Urinary bladder (tissue), 4 donors: ENCODE measurements at places on chromosomes 6 and 20. TPM values are rescaled to one million over a fixed set of nuclear protein-coding genes. Genes with fewer than 3 reads are reported as not detected.

DNA sequence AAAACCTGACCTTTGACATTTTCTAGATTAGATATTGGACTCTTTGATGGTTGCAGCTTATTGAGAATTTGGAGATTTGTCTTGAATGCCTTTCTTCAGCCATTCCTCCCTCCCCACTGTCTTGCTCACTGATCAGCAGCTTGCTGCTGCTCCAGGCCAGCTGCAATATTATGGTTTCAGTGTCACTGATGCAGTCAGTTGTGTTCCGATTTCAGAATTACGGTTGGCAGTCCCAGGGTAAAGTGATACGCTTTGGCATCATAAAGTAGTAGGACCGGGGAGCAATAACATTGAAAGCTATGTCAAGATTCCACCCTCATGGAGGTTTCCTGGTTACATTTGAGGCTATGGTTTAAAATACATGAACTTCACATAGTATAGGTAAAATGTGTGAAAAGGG, 152.6 kb downstream of the BCKDHB start:
- no peak for DNase-seq

DNA sequence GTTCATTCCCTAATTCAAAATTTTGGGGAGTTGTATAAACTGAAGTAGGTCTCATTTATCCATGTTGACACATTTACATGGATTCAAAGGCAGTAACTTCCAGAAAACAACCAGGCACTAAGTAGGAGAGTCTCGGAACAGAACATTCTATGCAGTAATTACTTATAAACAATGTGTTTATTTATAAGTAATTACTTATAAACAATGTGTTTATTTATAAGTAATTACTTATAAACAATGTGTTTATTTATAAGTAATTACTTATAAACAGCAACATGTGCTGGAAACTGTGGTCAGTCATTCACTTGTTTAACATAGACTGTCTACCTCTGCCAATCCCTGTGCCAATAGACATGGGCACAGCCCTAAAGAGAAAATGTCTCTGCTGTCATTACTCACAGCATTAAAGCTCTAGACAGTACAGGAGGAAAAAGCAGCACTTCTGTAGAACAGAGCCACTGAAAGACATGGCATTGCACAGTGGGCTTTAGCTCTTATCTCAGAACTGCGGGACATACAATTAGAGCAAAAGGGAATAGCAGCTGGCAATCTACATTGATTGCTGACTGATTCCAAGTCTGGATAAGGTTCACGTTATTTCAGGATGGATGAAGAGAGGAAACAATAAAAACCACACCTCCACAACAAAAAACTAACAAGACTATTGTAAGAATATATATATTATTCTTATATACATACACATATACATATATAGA, 188.2 kb downstream of the WDR27 start:
- no peak for DNase-seq

DNA sequence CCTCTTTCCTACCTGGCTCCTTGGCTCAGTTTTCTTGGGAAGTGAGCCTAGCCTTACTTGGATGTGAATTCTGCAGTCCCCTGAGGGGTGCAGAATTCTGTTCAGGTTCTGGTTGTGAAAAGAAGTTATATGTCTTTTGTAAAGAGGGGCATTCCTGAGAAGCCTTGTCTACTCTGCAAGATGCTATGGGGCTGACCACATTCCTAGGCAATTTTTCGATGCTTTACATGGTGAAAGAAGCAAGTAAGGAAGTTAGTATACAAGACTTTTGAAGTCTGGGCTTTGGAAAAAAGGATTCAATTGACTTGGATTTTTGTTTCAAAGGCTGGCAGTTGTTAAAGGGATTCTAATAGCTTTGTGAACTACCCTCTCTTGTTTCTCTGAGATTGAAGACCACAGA, 167.9 kb upstream of the STMND1 start:
- no peak for DNase-seq

- no peak for DNase-seq
Observed at GRCh38 chr20:41607791-41608190, 10.4 kb downstream of the CHD6 start.

DNA sequence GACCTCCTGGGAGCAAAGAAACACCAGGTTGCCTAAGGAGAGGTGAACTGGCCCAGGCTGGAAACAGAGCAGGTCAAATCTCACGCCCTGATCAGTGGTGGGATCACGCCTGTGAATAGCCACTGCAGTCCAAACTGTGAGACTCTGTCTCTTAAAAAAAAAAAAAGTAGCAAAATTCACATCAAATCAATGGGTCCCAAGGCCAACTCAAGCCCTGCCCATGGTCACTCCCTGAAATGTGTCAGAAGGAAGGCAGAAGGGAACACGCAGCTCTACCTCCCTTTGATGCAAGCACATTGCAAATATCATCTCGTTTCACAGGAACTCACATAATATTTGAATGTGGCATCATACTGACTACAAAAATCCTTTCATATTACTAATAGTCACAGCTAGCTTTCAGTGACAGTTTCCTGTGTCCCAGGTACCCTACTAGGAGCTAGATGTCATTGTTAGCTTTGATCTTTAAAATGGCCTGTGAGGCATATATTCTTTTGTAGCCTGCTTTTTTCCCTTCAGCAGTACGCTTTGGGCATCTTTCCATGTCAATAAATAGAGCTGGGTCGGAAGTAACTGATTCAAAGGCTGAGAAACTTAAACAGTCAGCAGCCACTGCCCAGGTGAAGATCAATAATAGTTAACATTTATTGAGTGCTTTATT, 14.4 kb upstream of the TTPAL start:
- DNase-seq: no peak

DNA sequence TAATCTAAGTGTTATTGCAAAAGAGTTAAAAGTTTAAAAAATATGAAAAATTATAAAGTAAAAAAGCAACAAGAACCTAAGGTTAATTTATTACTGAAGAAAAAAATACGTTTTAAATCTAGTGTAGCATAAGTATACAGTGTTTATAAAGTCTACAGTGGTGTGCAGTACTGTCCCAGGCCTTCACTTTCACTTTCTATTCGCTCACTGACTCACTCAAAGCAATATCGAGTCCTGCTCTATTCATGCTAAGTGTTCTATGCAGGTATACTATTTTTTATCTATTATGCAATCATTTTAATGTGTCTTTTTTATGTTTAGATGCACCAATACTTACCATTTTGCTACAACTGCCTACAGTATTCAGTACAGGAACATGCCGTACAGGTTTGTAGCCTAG, 113.0 kb downstream of the MANEA start:
- DNase-seq: no peak

DNA sequence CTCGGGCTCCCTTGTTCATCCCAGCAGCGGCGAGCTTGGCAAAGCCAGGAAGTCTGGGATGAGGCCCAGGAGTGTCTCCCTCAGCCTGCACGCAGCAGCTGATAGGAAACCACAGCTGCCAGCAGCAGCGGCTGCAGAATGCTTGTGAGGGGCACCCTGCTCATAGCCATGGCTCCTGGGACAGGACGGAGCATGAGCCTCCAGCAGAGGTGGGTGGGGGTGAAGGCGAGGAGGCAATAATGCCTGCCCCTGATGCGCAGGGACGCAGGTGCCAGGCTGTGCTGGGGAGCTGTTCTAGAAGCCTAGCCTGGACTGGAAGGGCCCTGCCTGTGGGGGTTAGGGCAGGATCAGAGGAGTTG, 157.9 kb downstream of the CD83 start:
- no peak for DNase-seq

DNA sequence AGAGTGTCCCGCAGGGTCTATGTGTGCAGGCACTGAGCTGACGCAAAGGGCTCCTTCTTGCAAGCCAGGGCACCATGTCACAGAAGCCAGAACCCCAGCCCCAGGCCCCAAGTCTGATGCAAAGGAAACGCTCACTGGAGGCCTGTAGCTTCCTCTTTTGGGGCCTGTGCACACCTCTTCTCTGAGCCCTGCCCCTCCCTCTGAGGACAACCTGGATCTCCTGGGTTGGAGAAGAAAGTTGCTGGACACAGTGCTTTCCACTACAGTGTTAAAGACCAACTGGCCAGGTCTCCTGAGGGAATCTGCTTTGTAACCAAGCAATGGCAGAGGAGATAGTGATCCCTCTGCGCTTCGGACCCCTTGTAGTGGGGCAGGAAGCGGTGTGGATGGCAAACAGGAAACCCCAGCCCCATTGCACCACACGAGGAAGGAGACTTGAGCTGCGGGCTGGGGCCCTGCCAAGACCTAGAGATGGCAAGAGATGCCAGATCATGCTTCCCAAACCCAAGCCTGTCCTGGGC, 90.0 kb downstream of the PRND start:
- DNase-seq: no peak

DNA sequence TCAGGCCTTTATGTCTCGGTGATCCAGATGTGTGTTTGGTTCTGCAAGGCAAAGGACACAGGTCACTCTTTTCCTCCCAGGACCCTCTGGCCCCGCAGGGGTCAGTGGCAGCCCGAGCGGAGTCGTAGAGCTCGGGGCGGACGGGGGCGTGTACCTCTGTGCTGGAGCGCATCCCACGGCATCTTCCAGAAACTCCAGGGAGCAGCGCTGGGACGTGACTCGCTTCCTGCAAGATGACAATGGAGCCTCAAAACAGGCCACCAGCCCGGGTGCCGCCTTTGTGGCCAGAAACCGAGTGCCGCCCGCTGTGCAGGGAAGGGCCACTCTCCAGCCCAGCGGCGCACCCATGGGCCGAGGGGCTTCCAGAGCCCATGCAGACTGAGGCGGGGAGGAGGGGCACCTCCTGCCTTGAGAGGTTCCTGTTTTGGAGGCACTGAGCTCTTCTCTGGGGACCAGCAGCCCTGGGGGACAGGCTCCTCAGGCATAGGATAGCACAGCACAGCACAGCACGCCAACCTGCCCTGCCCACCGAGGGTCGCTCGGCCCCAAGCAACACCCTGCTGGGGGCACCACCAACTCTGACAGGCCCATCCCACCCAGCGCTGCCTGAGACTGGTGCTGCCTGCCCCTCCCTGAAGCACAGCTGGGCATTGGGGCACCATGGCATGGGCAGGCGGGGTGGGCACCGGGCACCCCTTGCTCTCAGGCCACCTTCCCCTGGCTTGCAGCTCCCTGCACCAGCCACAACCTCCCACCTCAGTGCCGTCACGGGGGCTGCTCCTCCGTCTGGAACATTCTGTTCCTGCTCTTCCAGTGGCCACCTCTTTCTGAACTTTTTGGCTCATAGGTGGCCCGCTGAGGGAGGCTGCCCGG, 9.7 kb downstream of the RPS21 start:
- no peak for DNase-seq

- DNase-seq: no peak
Observed at GRCh38 chr6:43267619-43268354, 24.5 kb downstream of the TTBK1 start.

- DNase-seq: no peak
Observed at GRCh38 chr20:35820715-35821114, 48.9 kb downstream of the PHF20 start.

DNA sequence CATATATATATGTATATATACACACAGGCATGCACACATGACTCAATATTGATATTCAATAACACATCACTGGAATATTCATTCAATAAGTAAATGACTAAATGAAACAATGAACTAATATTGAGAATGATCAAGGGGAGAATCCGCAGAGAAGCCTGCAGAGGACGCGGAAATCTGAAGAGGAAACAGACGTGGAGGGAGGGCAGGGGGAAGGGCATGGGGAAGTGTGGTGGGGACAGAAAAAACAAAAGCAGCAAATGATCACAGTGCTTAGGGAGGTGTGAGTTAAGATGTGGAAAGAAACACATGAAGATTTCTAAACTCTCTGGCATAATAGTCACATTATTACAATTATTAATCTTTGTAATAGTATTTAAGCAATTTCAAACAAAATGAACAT, 14.5 kb downstream of the PERP start:
- DNase-seq: no peak

- no peak for DNase-seq
Observed at GRCh38 chr6:40806256-40806864, 219.2 kb upstream of the LRFN2 start.

GRCh38 chr6:127131275-127131674, 12.8 kb downstream of the RSPO3 start:
- DNase-seq: no peak

DNA sequence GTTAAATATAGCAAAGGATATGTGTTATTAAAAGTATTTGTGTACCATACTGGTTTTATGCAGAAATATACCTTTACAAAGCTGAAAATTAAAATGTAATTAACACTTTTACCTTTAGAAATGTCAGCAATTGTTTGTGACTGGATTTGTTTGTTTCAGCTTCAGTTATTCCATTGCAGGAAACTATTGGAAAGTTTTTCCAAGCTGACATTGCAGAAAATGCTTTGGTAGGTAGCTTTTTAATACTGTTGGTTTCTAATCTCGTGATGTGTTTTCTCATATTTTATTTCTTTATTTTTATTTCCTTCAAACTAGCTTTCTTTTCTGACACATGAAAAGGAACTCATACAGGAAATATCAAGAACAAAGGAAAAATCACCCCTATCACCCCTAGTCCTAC, 8.2 kb downstream of the NDUFAF5 start:
- DNase-seq: no peak

DNA sequence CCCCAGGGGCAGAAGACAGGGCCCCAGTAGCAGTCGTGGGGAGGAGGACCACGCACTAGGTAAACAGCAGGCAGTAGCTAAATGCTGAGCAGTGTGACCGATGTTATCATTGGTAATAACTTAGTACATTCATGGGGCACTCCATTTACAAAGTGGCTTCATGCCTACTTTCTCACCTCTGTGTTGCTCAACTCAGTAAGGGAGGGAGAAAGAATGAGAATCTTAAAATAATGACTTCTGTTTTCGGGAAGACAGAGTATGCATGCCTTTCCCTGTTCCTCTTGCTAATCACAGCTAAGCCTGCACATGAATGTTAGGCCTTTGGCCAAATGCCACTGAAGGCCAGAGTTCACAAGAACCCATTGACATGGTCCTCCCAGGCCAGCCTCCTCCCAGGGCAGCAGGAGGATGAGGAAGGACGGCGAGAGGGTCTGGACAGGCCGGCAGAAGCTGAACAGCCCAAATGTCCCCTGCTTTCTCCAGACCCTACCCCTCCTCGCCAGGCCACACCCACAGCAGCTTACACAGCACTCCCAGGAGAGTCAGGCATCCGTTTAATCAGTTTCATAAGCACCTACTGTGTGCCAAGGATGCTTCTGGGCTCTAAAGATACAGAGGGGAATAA, 183.4 kb downstream of the ANKRD60 start:
- no peak for DNase-seq

- no peak for DNase-seq
Observed at GRCh38 chr6:65790666-65791065, 83.6 kb upstream of the EYS start.

SLC32A1 gene
- not detected for total RNA-seq

FRK gene
- 7.3 TPM for total RNA-seq

MYCT1 gene
- 25.1 TPM for total RNA-seq

CFB gene
- total RNA-seq: 6.5 TPM

RIPOR3 gene
- 8.2 TPM for total RNA-seq

SPAG4 gene
- total RNA-seq: 1.6 TPM

OXT gene
- not detected for total RNA-seq
